ENCODE measurements at places on chromosomes 6 and 20.

GRCh38 chr6:13811627-13812358 is 2.6 kb downstream of the MCUR1 start:
- DNase-seq, result no peak

DNA sequence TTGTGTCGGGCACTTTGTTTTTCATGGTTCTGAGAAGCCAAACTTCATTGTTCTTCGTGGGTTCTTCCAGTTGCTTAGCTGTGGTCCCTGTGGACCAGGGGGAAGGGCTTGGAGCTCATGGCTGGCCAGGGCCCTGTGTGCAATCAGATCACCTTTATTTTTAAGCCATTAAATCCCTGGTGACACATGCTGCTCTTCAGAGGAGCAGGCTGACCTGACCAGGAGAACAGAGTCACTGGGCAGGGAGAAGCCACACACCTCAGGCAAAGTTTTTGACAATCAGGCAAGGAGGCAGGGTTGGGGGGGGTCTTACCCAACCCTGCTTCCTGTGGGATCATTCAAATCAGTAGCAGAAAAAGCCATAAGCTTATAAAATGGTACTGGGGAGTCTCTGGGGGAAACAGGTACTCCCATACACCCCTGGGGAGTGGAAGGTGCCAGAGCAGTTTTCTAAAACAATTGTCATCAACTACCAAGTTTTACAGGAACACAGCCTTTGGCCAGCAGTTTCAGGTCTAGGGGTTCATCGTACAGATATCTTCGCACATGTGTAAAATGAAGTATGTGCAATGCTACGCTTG is 37.0 kb upstream of the PREX1 start:
- DNase-seq, result no peak

DNA sequence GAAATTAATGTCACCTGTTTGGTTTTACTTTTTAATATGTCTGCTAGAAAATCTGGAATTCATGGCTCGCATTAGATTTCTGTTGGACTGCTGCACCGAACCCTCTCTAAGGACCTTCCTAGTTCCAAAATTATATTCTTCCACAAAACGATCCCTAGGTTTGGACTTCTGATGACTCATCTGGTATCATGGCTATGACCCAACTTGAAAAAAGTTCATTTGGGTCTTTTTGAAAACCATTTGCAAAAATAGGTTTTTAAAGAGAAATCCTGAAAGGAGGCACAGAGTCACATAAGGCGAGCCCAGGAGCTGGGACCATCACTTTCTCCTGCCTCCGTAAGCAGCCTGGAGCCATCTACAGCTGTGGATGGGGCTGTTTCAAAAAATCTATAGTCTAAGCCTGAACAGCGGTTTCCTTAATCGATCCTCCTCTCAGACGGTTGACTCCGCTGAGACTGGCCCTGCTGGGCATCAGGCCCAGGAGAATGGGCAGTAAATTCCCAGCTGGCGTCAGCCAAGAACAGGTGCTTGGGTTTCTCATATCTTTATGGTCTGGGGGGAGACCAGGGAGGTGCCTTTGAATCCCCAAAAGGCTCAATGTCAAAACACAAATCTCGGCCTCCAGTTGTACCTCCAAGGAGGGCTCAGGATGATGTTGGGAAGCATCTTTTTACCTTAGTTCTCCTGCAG is 44.6 kb downstream of the SLC24A3 start:
- no peak for DNase-seq

GRCh38 chr6:114176726-114177125 is 166.1 kb downstream of the HS3ST5 start:
- no peak for DNase-seq

DNA sequence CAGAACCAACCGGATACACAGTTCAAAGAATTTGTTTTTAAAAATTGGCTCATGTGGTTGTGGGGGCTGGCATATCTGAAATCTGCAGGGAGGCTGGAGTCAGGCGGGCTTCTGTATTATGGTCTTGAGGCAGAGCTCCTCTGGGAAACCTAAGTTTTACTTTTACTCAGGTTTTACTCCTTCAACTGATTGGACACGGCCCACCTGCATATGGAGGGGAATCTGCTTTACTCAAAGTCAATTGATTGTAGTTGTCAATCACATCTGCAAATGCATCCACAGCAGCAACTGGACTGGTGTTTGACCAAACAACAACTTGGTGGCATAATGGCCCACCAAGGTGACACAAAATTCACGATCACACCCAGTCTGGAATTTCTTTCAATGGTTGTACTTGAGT is 103.4 kb downstream of the ERMARD start:
- DNase-seq, result no peak

DNA sequence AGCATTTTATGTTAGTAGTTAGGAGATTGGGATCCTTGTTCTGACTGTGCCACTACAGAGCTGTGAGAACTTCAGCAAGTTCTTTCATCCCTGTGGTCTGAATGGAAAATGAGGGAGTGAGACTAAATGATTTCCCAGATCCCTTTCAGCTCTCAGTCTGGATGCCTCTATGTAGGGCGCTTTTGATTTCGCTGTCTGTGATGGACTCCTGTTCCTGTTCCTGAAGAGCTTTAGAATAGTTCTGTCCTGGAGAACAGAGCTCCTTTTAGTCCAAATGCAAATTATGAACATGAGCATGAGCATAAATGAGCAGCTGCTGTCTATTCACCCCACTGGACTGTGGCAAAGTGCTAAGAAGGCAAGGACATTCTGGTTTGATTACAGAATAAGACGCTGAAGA is 61.4 kb upstream of the NT5E start:
- DNase-seq, result no peak

DNA sequence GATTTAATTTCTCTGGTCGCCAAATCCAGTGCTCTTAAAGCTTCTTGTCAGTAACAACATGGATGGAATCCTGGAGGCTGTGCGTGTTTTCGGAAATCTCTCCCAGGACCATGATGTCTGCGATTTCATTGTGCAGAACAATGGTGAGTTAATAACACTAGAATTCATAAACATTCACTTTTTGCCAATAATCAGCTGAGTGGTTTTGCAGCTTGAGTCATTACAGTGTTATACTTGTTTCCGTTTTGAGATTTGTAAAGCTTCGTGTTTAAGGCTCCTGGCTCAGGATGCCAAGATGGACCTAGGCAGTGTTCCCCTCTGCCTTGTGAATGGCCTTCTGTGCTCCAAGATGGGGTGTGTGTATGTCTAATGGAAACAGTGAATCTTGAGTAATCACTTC is 113.8 kb downstream of the ARMC2 start:
- peak; percentile 91 for DNase-seq

- no peak for DNase-seq
Observed at GRCh38 chr20:19008497-19008896, 194.9 kb downstream of the SCP2D1 start.

GRCh38 chr20:43559147-43559987 is 540 bp downstream of the SGK2 start:
- DNase-seq, result no peak

DNA sequence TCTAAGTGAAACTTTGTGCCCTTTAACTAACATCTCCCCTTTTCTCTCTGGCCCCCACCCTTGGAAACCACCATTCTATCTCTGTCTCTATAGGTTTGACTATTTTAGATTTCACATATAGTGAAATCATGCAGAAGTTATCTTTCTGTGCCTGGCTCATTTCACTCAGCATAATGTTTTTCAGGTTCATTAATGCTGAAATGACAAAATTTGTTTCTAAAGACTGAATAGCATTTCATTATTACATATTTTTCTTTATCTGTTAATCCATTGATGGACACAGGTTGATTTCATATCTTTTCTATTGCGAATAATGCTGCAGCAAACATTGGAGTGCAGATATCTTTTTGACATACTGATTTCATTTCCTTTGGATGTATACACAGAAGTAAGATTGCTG is 30.7 kb downstream of the MEI4 start:
- no peak for DNase-seq

GRCh38 chr6:14540276-14540675 is 422.7 kb downstream of the CD83 start:
- peak; percentile 57 for DNase-seq

GRCh38 chr6:149438855-149439254 is 38.8 kb downstream of the SUMO4 start:
- no peak for DNase-seq

DNA sequence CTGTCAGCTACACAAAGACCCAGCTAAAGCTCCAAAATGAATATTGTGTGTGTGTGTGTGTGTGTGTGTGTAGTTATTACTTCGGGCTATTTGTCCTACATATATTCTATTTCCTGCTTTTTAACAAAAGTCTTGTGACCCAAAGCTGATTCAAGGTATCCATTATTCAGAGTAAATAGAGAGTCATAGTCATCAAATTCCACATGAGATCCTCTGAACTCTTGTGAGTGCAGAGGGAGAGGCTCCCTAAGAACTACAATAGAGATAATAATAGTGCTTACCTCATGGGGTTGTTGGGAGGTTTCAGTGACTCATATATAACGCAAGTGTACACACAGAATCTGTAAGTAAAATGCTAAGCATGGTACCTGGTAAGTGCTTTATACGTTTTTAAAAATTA is 95.6 kb upstream of the SHLD1 start:
- DNase-seq, result peak; percentile 63

DNA sequence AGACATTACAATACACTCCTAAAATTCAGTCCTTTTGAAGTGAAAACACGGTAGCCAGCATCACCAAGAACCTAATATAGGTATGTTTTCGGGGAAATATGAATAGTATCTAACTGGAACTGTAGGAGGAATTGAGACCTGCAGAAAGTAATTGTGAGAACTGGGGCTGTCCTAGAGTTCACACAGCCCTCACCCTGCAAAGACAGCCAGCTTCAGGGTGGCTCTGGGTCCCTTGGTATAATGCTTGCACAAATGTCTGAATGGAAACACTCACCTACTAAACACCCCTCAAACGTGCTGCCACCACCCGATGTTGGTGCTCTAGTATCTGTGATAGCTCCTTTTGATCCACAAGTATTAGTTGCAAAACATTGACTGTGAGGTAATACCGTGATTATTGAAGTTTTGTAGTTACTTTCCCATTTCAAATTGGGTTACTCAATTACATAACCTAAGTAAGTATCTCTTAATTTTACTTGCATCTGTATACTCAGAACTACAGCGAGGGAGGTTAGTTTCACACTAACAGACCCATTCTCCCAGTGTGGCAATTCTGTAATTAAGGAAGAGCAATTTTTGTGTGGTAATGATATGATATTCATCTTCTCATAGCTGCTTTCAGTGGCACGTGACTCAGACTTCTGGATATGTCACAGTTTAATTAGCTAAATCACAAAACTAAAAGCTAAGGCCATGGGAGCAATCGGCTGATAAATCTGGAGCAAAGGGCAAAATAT is 129.5 kb downstream of the INSM1 start:
- DNase-seq, result no peak

GRCh38 chr6:69775585-69775849 is 21.3 kb downstream of the LMBRD1 start:
- DNase-seq, result no peak

GRCh38 chr20:22411627-22412450 is 172.5 kb downstream of the FOXA2 start:
- DNase-seq, result peak; percentile 65

DNA sequence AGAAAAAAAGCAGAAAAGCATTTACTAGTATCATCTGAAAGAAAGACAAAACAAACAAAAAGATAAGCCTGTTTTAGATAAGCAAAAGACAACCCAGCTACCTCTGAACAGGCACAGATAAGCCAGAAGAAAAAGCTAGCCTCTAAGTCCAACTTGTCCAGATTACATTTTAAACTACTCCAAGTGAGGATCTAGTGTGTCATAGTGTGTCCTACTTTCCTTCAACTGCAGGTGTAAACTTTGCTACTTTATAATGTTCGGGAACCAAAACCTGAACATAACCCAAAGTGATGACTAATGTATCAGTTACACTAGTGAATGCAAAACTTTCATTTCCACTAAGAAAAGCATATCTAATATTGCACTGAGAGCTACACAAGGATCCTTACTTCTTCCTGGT is 19.5 kb downstream of the ADNP start:
- no peak for DNase-seq

DNA sequence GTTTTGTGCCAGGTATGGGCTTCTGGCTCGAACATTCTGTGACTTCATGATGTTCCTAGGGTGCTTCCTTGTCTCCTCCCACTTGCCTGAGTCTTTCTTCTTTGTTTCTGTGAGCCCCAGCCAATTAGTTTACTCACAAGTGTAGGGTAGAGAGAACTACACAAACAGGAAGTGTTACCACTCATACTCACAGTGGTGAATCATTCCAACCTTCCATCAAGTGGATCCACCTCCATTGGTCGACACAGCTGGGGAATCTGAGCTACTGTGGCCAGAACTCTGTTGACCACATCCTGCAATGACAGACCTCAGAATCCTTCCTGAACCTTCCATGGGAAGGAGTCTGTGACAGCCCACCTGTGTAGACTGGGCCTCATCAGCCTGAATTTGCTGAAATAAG is 76.8 kb downstream of the UNC5CL start:
- DNase-seq, result peak; percentile 6
